IMR-90 (cell line): ENCODE measurements at places on chromosomes 3 and 15. TPM values are rescaled to one million over a fixed set of nuclear protein-coding genes. Genes with fewer than 3 reads are reported as not detected.

The MASP1 gene
- 13.1 TPM in 2 replicates for total RNA-seq

The TUSC7 gene
- total RNA-seq = not detected in 2 replicates

DNA sequence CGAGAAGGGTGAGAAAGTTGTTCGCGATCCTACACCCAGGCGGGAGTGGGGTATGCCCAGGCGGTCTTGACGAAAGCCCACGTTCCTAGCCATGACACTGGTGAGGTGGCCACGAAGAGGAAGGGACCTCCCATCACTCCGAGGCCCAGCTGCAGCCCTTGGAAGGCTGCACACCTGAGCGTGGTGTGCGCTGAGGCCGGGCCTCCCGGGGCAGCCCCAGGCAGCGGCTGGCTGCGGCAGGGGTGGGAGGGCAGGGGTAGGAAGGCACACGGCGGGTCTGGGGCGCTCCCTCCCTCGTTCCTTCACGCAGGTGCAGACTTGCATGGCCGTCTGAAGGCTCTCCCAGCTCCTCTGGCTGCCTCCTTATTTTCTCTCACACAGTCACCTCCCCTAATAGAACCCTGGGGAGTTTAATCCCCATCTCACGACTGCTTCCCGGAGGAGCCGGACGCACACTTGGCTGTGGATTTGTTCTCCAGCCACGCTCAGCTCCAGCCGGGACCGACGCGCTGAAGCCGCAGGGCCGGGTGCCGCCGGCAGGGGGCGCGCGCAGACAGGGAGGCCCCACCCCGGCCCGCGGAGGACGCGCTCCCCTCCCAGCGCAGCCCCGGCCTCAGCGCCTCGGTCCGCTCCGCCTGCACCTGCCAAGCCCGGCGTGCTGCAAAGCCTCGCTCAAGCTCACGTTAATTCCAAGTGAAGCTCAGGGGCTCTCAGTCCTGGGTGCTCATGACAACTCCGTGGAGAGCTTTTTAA, 37.8 kb upstream of the MUC4 start:
- H3K4me1 ChIP-seq = 0 out of 2 replicates have a peak, but pooled peaks cover 2% of the 10 kb centered on the region
- no peaks in the 10 kb centered on the region for H3K36me3 ChIP-seq
- no peak for DNase-seq
- H3K4me3 ChIP-seq = no peak overlapping the region
- peaks cover 9% of the 10 kb centered on the region; the same call in 1 of the 2 replicates for H3K27me3 ChIP-seq
- no peak overlapping the region for H3K27ac ChIP-seq

- H3K4me3 ChIP-seq = no peak overlapping the region; the same call in 1 of the 2 replicates
- no peak for DNase-seq
- no peaks in the 10 kb centered on the region for H3K36me3 ChIP-seq
- no peak overlapping the region for H3K27ac ChIP-seq
- peaks cover 21% of the 10 kb centered on the region for H3K27me3 ChIP-seq
Observed at GRCh38 chr3:24493746-24494617, 668 bp downstream of the THRB start.

DNA sequence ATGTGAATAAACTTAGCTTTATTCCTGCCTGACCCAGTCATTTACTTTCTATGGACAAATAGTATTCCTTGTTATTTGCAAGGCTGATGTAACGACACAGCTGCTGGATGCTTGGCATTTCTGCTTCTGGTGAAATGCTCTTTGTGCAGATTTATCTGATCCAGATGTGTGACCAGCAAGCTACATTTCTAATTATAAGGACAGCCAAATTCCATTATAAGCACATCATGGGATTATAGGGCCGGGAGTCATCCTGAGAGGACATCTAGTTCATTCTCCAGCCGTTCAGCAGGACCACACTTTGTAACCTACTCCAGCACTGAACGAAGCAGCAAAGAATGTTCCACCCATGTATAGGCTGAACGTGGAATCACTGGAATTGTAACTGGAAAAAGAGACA, 42.9 kb downstream of the FNDC3B start:
- DNase-seq = peak; percentile 95
- peak overlapping the region; percentile 44; the same call in 1 of the 2 replicates for H3K27ac ChIP-seq
- H3K27me3 ChIP-seq = no peaks in the 10 kb centered on the region

The SPINK8 gene
- not detected in 2 replicates for total RNA-seq

DNA sequence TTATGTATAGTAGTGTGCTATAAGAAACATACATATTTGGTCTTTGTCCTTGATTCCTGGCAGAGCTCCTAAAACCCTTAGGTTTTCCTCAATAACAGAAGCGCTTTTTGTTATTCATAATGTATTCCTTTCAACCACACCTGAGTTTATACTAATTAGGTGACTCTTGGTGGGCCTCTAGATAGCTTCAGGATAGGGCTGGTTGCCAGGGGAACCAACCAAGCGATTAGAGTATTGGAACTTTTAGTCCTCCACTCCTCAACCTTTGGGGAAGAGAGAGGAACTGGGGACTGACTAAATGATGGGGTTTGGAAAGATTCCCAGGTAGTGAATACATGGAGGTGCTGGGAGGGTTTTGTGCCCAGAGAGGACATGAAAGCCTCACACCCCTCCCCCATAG, 24.6 kb downstream of the TMCC1 start:
- H3K27ac ChIP-seq = no peak overlapping the region
- no peaks in the 10 kb centered on the region for H3K27me3 ChIP-seq
- no peak overlapping the region for H3K4me3 ChIP-seq
- no peaks in the 10 kb centered on the region for H3K4me1 ChIP-seq
- DNase-seq = no peak

- no peak for DNase-seq
- peaks cover 5% of the 10 kb centered on the region; the same call in 1 of the 2 replicates for H3K27me3 ChIP-seq
- no peak overlapping the region for H3K4me3 ChIP-seq
- H3K36me3 ChIP-seq = no peaks in the 10 kb centered on the region
- no peak overlapping the region for H3K27ac ChIP-seq
Observed at GRCh38 chr3:129534428-129535027, 6.1 kb downstream of the RHO start.

The LINGO1 gene
- not detected in 2 replicates for total RNA-seq

DNA sequence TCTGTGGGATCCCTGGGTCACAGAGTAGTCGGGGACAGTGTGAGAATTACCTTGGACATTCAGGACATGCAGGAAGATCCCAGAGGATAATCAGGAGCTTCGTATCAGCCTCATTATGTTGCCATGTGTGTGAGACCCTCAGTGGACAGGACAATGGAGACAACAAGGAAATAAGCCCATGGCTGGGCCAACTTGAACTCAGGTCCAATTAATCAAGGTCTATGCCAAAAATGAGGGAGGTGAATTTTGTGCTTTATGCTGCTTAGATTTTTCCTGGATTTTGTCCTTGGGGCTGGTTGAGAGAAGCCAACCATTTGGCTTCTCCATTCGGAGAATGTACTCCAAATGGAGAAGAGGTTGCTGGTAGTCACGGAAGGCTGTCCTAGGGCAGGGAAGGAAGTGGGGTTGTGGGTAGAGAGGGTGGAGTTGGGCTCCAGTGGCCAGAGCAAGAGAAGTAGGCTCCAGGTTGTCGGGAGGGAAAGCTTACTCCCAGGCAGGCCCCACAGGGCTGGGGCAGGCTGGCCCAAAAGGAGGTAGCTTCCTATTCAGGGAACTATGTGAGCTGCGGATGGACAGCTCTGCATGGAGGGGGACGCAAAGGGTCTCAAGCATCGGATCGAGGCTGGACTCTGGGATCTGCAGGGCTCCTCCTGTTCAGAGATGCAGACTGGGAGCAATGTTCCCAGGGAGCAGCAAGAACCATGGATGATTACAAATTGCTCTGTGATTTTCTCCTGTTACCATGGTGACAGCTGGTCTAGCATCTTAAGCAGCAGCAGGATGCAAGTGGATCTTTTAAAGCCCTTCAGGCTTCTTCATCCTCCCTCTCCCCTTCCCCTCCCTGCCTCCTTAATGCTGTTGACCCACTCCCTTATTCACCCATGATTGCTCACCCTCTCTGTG, 91.1 kb downstream of the WNT7A start:
- H3K4me3 ChIP-seq = no peak overlapping the region
- no peak overlapping the region for H3K27ac ChIP-seq
- DNase-seq = no peak

GRCh38 chr3:87009271-87009670, 18.3 kb upstream of the VGLL3 start:
- H3K4me1 ChIP-seq = no peaks in the 10 kb centered on the region
- H3K4me3 ChIP-seq = no peak overlapping the region
- no peaks in the 10 kb centered on the region for H3K36me3 ChIP-seq
- no peak for DNase-seq
- peaks cover 2% of the 10 kb centered on the region; the same call in 1 of the 2 replicates for H3K27me3 ChIP-seq

DNA sequence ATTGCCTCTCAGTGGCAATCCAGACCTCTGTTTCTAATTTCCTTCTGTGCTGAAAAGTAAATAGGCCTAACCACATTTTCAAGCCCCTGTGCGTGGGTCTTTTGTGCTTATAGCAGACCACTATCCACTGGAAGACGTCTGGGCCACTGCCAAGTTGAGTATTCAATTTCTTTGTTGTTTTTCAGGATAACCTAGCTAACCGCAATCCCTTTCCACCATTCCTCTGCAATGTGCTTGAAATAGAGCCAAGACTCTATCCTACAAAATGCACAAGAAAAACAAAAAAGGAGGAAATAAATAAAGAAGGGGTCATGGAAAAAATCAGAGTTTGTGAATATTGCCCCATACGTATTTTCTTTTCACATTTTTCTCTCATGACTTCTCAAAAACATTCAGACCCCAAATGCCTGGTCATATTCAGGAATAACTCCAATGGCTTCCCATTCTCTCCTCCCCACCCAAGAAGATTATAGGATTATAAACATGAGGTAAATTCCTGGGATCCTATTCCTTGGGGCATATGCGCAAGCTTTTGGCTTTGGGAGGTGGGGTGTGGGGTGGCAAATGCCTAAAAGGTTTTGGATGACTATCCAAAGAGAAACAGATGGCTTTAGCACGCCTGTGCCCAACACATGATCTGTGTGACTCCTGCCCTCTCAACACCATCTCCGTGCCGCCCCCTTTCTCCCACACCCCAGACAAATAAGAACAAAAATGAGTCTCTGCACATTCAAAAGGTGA, 217.9 kb upstream of the THBS1 start:
- peak overlapping the region; percentile 78; the same call in 1 of the 2 replicates for H3K27ac ChIP-seq
- DNase-seq = peak; percentile 96
- no peak overlapping the region for H3K4me3 ChIP-seq

- H3K27me3 ChIP-seq = no peaks in the 10 kb centered on the region; the same call in 1 of the 2 replicates
- peaks cover 3% of the 10 kb centered on the region for H3K4me1 ChIP-seq
- no peak overlapping the region for H3K27ac ChIP-seq
Observed at GRCh38 chr3:57727106-57727505, 29.0 kb upstream of the SLMAP start.

DNA sequence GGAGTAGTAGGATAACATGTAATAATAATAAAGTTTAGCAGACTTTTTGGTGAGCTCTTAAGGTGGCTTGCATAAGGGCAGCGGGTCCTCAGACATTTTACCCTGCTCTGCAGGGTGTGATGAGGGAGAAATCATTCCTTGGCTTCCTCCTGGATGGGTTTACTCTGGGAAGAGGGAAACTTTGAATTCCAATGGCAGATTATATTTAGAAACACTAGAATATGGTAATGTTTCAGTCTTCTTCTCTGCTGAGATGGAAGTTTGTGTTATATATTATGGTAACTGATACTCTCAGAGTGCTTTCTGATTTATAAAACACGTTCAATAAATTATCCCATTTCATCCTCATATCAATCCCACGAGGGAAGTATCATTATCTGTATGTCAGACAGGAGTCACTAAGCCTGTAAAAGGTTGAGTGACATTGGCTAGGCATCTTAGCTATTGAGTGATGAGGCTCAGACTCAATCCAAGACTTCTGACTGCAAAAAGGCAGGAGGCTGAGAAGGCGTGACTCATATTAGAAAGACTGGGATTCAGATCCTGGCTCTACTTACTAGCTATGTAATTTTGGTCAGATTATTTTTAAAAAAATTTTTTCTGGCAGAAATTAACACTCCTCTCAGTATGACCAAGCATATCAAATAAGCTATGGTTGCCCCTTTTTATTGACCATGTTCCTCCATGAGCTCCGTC, 19.3 kb downstream of the PDIA5 start:
- peak; percentile 22 for DNase-seq
- H3K27ac ChIP-seq = no peak overlapping the region
- peaks cover 34% of the 10 kb centered on the region for H3K4me1 ChIP-seq
- no peak overlapping the region for H3K4me3 ChIP-seq
- H3K36me3 ChIP-seq = peaks cover 2% of the 10 kb centered on the region; the same call in 1 of the 2 replicates

DNA sequence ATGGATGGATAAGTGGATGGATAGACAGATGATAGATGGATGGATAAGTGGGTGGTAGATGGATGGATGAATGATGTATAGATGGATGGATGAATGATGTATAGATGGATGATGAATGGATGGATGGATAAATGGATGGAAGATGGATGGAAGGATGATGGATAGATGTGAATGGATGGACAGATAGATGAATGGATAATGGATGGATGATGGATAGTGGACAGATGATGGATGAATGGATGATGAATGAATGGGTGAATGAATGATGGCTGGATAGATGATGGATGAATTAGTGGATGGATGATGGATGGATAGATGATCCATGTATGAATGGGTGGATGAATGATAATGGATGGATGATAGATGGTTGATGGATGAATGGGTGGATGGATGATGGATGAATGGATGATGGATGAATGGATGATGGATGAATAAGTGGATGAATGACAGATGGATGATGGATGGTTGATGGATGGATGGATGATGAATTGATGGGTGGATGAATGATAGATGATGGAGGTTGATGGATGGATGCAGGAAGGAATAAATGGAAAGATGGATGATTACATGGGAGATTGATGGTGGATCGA, 69.3 kb downstream of the ITGA11 start:
- H3K4me3 ChIP-seq = no peak overlapping the region
- DNase-seq = no peak
- no peak overlapping the region for H3K27ac ChIP-seq
- peaks cover 15% of the 10 kb centered on the region for H3K4me1 ChIP-seq
- H3K27me3 ChIP-seq = no peaks in the 10 kb centered on the region

- no peaks in the 10 kb centered on the region for H3K36me3 ChIP-seq
- DNase-seq = no peak
- no peaks in the 10 kb centered on the region for H3K27me3 ChIP-seq
- H3K4me3 ChIP-seq = no peak overlapping the region
- no peak overlapping the region for H3K27ac ChIP-seq
Observed at GRCh38 chr15:94485148-94485719, 253.9 kb downstream of the MCTP2 start.

GRCh38 chr3:139509631-139510030, 29.9 kb downstream of the RBP1 start:
- peaks cover 2% of the 10 kb centered on the region; the same call in 1 of the 2 replicates for H3K27me3 ChIP-seq
- no peaks in the 10 kb centered on the region for H3K36me3 ChIP-seq
- no peak overlapping the region for H3K4me3 ChIP-seq
- H3K27ac ChIP-seq = no peak overlapping the region

The HIGD2B gene
- not detected in 2 replicates for total RNA-seq

- no peak for DNase-seq
- H3K27me3 ChIP-seq = no peaks in the 10 kb centered on the region
- H3K27ac ChIP-seq = no peak overlapping the region
- H3K4me3 ChIP-seq = no peak overlapping the region
- no peaks in the 10 kb centered on the region for H3K4me1 ChIP-seq
Observed at GRCh38 chr3:83513051-83513450, 1445.7 kb upstream of the CADM2 start.

DNA sequence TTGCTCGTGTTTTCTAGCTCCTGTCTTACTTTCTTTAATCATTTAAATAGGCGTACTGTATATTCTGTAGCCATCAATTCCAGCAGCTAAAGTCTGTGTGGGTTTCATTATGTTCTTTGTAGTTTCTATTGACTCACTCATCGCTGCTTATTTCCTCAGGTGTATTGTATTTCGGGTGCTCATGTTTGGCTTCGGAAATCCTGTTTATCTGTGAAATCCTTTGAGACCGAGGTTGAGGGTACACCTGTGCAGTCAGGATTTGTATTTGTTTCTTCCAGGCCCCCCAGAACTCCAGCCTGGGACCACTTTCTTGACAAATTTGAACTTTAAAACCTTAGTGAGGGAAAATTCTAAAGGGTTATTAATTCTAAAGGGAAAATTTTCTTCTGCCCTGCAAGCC, 2.0 kb upstream of the PAK2 start:
- H3K27me3 ChIP-seq = no peaks in the 10 kb centered on the region
- H3K4me1 ChIP-seq = peaks cover 1% of the 10 kb centered on the region; the same call in 1 of the 2 replicates
- no peak for DNase-seq

The HYAL1 gene
- total RNA-seq = under 0.01 and 0.36 TPM in 2 replicates
